ENCODE measurements at places on chromosomes 3 and 15.
A peak's percentile ranks its signal among the peaks of the same experiment; 100 is the strongest.

DNA sequence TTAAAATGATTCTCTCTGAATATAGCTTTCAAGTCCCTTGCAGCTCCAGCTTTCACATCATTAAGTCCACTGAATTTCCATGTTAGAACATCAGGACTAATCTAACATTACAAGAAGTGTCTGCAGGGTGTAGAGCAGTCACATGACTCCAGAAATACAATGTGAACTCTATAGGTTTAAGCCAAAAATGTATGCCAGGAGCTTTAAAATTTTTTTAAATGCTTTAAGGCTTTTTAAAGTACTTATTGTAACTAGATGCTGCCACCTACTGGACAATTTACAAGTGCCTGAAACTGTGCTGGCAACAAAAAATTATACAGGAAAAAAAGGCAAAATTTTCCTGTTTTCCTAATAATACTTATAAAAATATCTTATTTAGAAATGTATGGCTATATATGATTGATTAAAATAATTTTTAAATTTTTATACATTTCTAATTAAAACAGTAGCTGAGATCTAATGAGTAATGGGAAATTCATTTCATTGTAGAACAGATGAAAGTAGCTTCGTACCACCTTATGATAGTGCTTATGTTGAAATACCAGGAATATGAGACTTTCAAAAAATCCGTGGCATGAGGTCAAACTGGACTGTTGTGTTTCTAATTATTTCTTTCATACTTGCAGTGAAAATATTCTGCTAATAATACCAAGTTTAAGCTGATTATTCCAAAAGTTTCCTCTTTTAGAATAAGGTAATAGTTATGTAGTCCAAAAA, 25.7 kb downstream of the FSIP1 start:
- peak; percentile 46 for DNase-seq

DNA sequence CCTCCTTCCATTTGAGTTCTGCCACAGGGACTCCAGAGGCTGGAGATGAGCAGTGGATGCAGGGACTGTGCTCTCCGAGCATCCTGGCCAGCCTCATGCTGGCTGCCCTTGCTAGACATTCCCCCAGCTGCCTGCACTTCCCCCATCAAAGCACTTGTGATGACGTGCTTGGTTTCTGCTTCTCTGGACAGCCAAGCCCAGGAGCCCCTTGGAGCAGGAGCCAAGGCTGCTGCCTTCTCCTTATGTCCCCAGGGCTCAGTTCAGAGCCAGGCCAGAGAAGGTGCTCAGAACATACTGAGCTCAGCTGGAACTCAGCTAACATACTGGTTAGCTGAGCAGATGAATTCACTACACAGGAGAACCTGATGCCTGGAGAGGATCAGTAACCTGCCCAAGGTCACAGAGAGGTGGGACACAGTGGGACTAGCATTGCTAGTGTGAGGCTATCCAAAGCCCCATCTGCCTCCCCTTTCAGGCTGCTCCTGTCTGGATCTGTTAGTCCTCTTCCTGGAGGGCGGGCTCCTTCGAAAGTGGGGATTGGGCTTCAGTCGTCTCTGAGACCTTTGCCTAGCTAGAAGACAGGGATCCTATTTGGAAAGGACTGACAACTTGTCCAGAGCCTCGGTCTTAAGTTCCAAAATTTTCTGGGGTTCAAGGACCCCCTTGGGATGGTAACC, 4.3 kb downstream of the PCBP4 start:
- DNase-seq, result no peak

GRCh38 chr3:108171106-108171505, 51.1 kb downstream of the IFT57 start:
- DNase-seq, result no peak

DNA sequence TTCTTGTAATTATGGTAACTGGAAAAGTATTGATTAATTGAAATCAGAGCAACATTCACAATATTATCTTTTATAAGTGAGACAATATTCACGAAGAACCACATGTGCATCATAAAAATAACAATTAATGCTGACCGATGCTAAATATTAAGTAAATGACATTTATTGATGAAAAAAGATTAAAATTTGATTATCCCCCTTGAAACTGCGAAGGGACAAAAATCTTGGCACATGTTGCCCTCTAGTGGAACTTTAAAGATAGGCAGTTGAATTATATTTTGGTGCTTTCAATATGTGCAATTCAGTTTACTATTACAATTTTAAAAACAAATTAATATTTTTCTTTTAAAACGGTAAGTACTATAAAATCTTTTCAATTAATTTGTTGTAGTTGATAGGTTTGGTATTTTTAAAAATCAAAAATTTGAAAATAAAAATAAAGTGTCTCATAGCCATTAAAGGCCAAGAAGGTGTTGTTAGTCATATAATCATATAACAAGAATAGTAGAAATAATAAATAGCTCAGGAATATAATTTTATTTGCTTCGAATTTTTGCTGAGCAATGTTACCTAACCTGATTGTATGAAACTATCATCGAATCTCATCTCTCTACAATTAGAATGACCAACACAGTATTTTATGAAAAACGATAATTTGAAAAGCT, 270.2 kb downstream of the ROBO1 start:
- no peak for DNase-seq

- DNase-seq, result no peak
Measured at GRCh38 chr15:99019558-99020540, 12.3 kb upstream of the PGPEP1L start.

DNA sequence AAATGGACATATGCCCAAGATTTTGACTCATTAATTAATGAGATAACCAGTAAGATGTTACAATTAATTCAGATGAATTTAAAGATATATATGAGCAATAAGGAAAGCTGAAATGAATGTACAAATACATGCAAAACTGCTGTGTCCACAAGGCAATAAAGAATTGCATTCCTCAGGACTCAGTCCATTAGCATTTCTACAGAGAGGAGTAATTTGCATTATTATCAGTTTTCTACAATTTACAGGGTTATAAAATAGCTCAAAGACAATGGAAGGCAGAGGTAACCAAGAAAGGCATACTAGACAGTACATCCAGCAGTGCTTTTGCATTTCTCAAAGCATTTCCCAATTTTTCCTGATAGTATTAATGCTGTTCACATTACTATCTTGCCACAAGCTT, 377.1 kb upstream of the GOLIM4 start:
- no peak for DNase-seq

GRCh38 chr3:79383402-79384012, 384.3 kb downstream of the ROBO1 start:
- no peak for DNase-seq

DNA sequence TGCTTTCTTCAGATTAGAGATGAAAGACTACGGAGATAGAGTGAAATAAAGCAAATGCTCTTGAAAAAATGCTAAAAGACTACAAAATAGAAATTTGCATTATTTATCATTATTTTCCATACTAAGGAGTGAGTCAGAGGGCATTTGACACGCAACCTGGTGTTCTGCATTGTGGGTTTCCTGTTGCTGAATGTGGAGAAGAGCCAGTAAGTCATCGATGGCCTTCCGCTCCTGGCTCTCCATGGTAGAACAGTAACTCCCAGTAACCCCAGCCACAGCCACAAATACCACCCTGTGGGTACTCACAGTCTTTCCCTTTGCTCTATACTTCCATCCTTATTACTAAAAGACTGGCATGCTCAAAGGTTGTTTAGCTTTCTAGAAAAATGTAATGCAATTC, 61.5 kb downstream of the CGGBP1 start:
- DNase-seq, result peak; percentile 35

DNA sequence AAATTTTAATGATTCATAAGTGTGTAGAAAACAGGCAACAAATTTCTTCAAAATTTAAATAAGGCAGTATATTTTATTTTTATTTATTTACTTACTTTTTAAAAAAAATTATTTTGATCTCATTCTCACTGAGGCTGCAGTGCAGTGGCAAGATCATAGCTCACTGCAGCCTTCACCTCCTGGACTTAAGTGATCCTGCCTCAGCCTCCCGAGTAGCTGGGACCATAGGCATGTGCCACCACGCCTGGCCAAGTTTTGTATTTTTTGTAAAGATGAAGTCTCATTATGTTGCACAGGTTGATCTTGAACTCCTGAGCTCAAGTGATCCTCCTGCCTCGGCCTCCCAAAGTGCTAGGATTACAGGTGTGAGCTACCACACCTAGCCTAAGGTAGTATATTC, 61.2 kb upstream of the XRN1 start:
- DNase-seq, result no peak

DNA sequence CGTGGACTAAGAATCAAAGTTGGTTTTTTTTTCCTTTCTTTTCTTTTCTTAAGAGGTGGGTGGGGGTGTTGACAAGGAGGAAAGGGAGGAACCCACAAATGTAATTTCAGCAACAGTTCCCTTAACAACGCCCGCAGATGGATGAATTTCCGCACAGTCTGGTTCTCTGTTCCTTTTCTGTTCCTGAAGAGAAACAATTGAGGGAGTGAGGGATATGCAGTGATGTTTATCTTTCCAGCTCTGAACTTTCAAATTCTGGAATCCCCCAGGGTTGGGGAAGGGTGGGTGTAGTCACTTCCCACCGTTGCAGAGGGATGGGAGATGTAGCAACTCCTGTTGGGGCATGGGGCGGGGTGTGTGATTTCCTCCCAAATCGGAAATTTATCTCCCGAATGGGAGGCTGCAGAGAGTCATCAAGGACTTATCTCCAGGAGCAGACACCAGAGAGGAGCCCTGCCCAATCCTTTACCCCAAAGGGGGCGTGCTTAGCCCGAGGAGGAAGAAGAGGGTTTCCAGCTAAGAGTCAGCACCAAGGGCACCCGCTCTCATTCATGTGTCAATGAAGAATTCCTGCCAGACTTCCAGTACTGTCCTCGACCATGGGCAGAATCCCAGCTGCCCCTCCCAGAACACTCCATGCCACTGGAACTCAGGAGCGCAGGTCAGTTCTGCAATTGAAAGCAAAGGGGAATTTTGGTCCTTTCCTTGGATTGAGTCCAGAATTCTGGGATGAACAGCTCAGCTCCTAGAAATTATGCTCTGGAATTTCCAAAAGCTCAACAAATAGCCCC, 35.0 kb upstream of the CFAP161 start:
- DNase-seq, result no peak

- no peak for DNase-seq
Measured at GRCh38 chr15:74121039-74121438, 9.3 kb upstream of the ISLR2 start.

DNA sequence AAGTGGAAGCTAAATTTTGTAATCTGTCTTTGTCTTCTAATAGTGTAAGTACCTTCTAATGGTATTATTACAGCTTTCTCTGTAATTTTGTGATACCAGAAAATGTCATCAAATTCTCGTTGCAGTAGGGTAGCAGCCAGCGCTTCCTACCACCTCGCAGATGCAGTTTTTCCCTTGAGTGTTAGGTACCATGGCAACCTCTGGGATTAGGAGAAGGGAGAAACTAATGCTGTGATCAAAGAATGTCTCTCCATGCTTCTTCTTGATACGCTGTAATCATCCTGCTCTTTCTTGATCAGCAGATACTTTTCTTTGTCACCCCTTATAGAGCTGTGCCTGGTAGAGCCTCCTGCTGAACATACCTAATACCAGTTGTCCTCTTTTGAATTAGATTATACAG, 27.7 kb downstream of the SRP14 start:
- no peak for DNase-seq

DNA sequence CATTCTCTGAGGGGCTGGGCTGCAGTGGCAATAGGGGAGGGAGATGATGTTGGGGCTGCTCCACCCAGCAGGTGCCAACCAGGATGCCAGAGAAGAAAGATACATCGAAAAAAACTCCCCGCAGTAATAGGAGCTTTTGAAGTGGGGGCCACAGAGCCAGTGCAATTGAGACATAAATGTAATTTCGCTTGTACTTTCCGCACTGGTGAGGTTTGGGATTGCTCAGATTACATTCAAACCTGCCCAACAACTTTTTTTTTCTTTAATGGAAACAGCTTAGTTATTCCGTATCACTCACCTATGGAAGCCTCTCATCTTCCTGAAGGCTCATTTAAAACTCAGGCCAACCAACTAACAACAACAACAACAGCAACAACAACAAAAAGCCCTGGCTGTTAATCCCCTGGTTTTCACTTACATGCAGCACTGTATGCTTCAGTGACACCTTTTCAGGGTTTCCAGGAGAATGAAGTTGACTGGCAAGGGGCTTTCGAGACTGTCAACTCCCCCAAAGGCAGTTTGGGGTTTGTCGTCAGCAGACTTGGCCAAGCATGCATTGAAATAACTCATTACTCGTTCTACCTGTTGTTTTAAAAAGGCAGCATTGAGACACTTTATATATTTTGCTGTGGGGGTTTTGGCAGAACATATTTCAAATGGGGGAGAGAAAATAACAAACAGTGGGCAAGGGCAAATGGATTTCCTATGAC, 163.8 kb downstream of the EBLN2 start:
- DNase-seq, result no peak

GRCh38 chr15:69474291-69474690, 21.7 kb downstream of the RPLP1 start:
- DNase-seq, result no peak

- DNase-seq, result no peak
Measured at GRCh38 chr3:134607054-134608022, 43.5 kb downstream of the KY start.

DNA sequence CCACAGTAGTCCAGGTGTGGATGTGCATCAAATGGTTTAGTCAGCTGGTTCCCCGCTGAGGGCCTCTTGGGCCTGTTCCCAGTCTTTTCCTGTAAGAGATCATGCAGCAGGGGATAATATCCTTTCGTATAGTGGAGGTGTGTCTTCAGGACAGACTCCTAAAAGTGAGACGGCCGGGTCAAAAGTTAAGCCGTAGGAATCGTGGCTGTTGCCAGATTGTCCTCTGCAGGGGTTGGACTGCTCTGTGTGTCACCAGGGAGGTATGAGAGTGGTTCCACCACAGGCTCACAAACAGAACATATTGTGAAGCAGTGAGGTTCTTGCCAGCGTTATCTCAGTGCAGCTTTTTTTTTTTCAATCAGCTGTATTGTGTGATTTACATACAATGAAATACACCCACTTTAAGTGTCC, 95.0 kb downstream of the VGLL4 start:
- DNase-seq, result no peak

DNA sequence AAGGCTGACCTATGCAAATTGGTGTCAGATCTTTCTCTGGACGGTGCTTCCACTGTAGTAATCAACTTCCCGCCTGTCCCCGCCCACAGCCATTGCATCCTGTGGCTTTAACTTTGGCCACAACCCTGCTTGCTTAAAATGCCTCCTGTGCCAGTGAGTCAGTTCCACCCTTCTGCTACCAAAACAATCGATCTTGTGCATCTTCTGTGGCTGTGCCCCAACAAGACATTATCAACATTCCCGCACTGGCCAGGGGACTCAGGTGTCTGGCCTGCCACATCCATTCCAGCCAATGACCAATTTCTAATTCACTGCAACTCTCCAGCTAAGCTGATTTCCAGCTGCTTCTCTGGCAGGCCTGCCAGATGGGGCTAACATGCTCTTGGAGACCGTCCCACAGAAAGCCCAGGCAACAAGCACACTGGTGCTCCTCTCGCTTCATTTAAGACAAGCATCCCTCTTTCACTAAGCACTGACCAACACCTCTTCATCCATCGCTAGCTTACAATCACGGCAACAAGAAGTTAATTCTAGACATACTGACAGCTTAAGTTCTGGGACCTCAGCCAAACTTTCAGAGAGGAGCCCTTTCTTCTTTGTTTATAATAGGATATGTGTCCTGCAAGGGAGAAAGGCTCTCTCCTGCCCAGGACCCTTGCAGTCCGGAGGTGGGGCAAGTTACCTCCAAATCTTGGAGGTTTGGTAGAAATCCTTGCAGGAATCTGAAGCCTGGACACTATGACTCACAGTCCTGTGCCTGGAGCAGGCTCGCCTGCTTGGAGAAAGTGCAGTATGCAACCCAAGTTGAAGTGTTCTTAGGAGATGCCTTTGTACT, 6.7 kb downstream of the CA12 start:
- no peak for DNase-seq

Measured in CD4-positive, alpha-beta T cell treated with Interleukin-6 at 100 ng/mL for 8 hours (primary cell).